RWPE1 (cell line): ENCODE measurements at places on chromosomes 1 and 21.

DNA sequence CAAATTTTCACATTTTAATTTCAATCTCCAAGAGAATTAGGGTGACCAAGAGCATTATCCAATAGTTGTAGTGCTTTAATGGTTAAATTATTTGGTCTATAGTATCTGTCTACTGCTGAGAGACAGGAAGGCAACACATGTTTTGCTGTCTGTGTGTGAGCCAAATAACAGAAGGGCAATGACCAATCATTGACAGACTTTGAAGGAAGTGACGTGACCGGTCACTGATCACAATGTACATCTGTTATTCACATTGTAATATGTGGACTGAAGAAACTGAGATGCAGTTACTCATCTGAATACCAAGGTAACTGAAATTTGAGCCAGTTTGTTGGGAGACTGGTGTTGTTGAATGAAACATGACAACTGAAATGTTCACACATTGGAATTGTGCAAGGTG, 196.7 kb downstream of the LRRC40 start:
- DNase-seq, result no peak

- DNase-seq, result no peak
These were observed 81.8 kb downstream of the KIAA0319L start for GRCh38 chr1:35475356-35475755.

GRCh38 chr21:41970751-41971653, 17.2 kb upstream of the C2CD2 start:
- DNase-seq, result no peak

DNA sequence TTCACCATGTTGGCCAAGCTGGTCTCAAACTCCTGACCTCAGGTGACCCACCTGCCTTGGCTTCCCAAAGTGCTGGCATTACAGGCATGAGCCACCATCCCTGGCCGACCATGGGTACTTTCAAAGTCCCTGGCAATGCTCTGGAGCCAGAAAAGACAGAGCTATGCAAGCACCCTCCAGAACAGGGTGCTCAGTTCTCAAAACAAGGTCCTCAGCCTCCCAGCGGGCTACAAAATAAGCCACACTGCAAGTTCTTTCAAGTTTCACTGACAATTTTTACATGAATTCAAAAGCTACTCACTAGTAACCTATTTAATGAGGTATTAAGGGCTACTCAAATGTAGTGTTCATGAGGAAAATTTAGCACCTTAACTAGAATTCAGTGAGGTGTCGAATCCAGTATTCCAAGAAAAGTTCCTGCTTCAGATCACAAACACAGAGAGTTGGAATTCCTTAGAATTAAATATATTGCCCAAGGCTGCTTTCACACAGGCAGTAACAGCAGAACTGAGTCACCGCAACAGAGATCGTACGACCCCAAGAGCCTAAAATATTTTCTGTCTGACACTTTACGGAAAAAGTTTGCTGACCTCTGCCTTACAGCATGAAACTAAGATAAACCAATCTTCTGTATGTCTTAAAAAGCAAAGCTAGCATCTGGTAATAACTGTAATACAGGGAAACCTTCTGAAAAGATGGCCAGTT, 60.7 kb downstream of the HSF2BP start:
- DNase-seq, result no peak

GRCh38 chr1:54583871-54584270, 35.8 kb downstream of the ACOT11 start:
- DNase-seq, result no peak

- no peak for DNase-seq
These were observed 106.4 kb upstream of the PBX1 start for GRCh38 chr1:164452549-164452948.

DNA sequence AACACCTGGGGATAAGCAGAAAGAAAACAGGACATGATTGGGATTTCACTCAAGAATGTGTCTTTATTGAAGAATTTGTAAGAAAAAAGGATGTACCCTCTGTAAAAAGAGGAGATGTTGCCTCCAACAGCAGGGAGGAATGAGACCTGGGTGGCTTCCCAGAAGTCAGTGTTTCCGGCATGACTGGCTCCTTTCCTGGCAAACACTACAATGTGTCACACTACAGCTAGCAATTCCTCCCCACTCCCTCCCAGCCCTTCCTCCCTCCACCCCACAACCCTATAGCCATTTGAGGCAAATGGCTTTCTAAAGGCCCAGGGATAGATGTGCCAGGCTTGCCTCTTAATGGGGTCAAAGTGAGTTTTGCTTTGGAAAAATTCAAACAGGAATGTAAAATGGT, 11.5 kb upstream of the COL8A2 start:
- peak; percentile 74 for DNase-seq

DNA sequence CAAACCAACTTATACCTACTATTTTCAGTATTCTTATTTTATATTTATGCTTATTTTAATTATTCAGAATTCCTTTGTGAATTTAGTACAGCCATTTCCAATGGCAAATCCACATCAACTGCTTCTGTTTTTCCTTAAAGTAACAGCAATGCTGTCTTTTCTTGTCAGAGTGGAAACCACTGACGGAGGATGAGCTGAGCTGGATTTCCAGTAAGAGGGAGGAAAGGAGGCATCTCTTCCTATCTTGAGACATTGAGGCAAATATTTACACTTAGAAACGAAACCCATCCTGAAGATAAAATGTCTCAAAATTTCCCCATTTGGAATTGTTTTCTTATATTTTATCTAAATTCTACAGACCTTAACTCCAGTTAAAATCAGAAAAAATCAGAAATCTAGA, 66.1 kb upstream of the SLC44A3 start:
- no peak for DNase-seq

DNA sequence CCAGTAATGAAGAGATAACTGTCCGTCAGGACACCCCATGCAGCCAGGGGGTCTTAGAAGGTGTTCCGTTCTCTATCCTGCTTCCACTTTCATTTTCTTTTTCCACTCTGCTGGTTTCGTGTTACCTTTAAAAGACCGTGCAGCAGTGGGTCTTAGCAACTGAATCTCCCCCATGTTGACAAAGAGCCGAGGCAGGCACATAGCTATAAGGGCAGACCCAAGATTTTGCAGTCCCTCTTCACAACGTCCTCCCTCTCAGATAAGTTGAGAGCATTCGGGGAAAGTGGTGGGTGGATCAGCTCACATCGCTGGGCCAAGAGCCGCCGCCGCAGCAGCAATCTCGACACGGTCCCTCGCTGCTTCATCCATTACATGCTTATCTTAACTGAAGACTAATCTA, 355.5 kb downstream of the LMO4 start:
- DNase-seq, result peak; percentile 25

DNA sequence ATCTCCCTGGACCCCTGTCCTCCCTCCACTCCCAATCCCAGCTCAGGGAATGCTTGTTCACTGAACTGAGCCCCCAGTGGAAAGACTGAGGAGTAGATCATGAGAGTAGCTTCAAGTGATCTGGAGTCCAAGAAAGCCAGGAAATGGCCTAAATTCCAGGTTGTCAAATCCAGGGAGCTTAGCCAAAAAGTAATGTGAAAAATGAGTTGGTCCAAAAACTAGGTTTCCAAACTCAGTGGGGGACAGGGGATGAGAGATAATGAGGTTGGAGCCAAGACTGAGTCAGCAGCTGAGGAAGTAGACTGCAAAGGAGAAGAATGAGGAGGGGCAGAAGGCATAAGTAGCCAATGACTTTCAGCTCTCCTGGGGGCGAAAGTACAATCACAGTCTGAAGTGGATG, 284.1 kb upstream of the BEND5 start:
- no peak for DNase-seq
